ENCODE measurements at places on chromosomes 3 and 15.

DNA sequence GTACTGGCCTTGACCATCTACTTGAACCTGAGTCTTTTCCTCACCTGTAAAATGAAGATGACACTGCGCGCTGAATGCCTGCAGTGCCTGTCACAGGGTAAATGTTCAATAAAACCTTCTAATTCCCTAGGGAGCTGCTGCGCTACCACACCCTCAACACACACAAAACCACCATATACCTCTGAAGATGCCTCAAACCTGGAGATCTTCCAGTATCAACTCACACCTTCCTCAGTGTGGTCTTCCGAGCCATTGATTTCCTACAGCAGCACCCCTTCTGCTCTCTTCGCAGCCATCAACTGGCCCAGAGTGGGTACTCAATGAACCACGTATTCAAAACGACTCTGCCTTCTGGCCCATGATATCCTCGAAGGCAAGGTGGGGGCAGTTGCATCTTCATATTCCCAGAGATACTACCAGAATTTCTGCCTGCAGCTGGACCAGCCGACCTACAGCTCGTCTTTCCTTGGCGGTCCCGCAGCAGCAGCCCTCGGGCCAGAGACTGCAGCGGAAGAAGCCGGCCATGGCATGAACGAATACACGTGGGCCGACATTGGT lies 695 bp downstream of the RPL32 start:
- DNase-seq, result no peak

- no peak for DNase-seq
Observed at GRCh38 chr15:69117431-69117871, 43.0 kb upstream of the GLCE start.

- no peak for DNase-seq
Observed at GRCh38 chr3:102068327-102068726, 219.0 kb downstream of the NFKBIZ start.

GRCh38 chr15:77869021-77869895 lies 208.3 kb downstream of the TBC1D2B start:
- no peak for DNase-seq

- no peak for DNase-seq
Observed at GRCh38 chr15:56729561-56729960, 3.7 kb downstream of the ZNF280D start.

GRCh38 chr15:72319360-72319984 lies 485 bp downstream of the CELF6 start:
- DNase-seq, result peak; percentile 42

GRCh38 chr3:153624310-153625030 lies 462.4 kb downstream of the RAP2B start:
- peak; percentile 69 for DNase-seq

GRCh38 chr3:193149998-193150397 lies 91.0 kb upstream of the PLAAT1 start:
- DNase-seq, result no peak

DNA sequence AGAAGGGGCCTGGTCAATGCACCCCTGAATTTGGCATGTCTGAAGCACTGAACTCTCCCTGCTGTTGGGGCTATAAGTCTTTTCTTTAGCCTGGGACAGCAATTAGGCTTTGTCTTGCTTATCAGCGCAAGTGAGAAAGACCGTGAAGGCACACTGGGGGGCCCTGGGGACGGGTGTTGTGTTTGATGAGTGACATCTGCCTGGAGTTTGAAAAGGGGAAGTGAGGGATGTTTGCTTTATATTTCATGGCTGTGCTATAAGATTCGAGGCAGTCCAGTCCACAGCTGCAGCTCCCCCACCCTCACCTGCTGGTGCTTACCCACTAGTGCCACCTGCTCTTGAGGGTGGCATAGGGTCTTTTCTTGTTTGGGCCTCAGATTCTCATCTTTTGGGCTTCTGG lies 44.8 kb downstream of the CEMIP start:
- DNase-seq, result no peak

DNA sequence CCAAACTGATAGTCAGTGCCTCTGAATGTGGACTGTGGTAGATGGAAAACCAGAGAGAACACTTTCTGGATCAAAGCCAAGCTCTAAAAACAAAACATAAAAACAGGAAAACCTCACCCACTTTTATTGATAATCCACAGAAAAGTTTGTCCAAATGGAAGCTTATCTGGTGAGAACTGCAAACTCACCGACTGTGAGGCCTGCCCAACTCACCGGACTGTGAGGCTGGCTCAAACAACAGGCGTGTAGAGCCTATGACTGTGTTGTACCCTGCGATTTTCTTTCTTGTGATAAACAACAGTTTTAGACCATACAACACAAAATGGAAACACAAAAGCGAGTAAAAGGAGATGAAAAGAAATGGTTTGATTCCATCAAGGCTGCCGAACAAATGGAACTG lies 7.2 kb downstream of the PRR23C start:
- no peak for DNase-seq

- peak; percentile 34 for DNase-seq
Observed at GRCh38 chr3:184354121-184354728, 7.2 kb downstream of the CLCN2 start.

DNA sequence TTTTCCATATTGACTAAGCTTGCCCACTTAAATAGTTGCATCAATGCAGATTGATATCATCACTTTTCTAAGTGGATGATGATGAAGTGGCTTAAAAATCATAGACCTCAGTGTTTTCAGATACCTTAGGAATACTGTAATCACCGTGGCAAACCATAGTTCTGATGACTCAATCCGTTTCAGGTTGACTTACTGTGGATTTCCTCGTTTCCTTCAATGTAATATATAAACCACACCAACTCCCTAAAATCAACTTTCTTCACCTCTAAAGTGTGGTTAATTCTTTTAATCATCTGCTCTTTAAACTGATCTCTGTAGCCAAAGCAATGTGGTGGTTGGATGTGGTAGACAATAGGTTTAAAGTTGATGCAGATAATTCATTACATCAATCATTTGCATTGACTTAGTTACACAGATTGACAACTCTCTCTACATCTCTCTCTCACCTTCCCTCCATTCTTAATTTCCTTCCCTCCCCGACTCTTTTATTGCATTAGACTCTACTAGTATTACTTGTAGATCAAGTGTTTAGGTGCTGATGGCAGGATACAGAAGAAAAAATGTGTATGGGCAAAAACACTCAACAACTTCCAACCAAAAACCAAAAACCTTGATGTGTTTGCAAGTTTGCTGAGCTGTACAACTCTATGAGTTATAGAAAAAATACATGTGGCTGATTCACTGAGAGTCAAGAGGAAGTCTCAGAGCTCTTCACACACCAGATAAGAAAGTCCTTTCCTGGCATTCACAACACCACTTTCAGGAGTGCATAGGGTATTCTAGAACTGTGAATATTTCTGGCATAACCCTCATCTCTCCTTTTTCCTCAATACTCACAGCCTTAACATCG lies 243.5 kb downstream of the NFKBIZ start:
- peak; percentile 28 for DNase-seq

- no peak for DNase-seq
Observed at GRCh38 chr3:10277115-10277625, 15.6 kb downstream of the GHRL start.

- no peak for DNase-seq
Observed at GRCh38 chr15:65337436-65338070, 33.1 kb downstream of the RNU5B-1 start.

DNA sequence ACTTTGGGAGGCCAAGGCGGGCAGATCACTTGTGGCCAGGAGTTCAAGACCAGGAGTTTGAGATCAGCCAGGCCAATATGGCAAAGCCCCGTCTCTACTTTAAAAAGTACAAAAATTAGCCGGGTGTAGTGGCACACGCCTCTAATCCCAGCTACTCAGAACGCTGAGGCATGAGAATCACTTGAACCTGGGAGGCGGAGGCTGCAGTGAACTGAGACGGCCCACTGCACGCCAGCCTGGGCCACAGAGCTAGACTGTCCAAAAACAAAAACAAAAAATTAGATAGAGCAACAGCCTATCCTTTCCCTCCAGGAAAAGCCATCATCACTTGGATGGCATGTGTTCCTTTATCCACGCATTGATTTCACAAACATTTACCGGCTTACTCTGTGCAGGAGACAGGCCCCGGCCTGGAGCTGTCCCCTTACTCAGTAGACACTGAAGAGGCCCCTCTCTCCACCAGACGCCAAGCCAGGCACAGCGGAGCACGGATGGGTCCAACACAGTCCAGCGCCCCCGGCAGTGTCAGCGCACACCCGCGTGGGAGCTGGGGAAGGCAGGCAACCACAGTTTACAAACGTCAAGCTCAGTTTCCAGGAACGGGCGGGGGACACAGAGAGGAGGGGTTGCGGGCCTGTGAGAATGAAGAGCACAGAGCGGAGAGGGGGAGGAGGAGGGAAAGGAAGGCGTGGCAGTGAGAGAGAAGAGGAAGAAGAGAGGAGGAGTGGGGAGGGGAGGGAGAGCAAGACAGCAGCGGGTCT lies 3.1 kb downstream of the GP5 start:
- DNase-seq, result peak; percentile 75

DNA sequence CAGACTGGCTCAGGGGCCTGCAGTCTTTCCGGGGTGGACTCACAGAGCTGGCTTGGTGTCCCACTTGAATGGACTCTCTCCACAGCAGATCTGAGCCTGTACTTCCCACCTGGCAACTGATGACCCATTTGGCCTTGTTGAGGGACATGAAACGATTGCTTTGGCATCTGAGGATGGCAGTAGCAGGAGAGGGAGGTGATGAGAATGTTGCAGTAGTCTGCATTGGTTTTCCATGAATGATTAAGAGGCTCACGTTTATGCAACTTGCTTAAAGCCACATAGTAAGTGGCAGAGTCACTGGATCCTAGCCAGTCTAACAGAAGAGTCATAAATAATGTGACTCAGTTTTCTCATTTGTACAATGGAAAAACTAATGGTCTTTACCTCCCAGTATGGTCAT lies 21.9 kb downstream of the IL20RB start:
- DNase-seq, result no peak

DNA sequence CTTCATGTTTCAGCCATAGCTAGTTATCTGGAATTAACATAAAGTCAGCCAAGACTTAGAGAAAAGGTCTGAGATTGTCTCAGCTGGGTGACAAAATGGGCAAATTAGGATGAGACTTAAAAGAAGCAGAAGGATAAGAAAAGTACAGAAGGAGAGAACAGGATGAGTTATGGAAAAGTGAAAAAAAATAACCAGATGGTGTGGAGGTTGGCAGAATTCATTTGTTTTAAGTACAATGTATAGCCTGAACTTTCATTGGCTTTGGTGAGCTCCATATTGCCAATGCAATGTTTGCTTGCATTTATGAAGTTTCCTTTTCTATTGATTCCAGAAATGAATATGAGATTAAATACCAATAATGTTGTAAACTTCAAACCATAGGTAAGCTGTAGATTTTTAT lies 447.2 kb upstream of the DPH6 start:
- DNase-seq, result no peak

DNA sequence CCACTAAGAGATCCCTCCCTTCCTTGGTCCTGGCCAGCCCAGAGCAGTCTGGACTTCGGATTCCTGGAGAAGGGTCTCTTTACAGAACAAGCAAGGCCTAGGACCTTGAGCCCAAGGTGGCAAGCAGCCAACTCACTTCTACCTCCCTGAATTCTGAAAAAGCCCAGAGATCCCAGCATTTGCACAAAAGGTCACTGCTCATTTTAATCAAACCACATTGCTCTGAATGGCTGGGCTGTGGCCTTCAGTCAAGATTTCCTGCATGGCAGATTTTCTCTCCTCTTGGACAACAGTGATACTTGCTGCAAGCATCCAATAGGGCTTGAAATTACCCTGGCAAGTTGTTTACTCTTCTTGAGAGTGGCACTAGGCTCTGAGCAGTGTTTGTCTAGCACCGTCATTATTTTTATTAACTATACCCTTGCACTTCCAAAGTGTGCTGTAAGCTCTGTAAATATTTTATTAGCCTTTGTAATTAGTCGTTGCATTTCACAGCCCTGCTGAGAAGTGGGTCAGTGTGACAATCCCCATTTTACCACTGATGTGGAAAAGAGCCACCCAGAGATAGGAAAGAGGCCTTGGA lies 274.7 kb upstream of the CTNNB1 start:
- no peak for DNase-seq

DNA sequence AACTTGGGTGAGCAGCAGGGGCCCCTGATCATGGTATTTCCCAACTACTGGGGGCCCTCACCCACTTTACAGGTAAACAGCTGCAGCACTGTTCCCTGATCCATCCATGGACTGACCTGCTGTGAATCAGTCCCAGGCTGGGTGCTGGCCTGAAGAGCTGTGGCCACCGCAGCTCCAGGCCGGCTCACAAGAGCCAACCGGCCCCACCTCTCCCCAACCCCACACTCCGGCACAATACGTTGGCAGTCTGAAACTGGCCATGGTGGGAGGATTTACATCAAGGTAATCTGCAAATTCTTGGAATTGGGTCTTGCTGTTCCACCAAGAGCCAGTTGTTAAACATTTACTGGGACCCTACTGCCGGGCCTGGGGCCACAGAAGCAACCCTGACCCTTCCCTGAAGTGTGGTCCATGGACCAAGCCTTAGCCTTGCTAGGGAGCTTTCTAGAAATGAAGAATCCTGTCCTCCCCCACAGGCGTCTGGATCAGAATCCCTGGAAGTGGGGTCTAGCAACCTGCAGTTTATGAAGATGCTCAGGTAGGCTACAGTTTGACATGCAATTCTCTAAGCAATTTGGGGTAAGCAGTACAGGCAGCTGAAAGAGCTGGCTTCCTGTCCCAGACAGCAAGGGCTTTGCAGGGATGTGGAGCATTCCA lies 3.7 kb downstream of the SLC6A20 start:
- DNase-seq, result no peak

DNA sequence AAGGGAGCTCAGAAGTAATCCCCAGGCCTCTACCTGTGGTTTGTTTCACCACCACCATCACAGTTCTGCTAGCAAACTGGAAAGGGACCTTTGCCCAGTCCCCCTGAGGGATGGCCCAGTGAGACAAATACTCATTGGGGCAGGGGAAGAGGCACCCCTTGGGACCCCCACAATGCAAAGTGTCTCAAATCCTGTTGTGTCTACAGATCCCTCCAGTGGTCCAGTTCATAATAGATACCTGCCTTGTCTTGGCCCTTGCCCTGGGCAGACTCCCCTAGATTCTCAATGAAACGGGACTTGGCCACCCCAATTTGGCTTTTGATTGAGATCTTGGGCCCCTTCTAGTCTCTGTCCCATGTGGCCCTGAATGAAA lies 43.8 kb upstream of the RAB6B start:
- no peak for DNase-seq

GRCh38 chr3:99248130-99248529 lies 346.6 kb upstream of the DCBLD2 start:
- no peak for DNase-seq

- DNase-seq, result no peak
Observed at GRCh38 chr3:187011915-187012314, 81.6 kb downstream of the ST6GAL1 start.

- DNase-seq, result no peak
Observed at GRCh38 chr15:63597038-63597790, at the start of gene FBXL22. Gene FBXL22, plus strand, starts transcription at chr15:63597387. Its CDS starts 6 bp downstream, at chr15:63597393.

- no peak for DNase-seq
Observed at GRCh38 chr15:68062214-68062613, 8.1 kb downstream of the PIAS1 start.

DNA sequence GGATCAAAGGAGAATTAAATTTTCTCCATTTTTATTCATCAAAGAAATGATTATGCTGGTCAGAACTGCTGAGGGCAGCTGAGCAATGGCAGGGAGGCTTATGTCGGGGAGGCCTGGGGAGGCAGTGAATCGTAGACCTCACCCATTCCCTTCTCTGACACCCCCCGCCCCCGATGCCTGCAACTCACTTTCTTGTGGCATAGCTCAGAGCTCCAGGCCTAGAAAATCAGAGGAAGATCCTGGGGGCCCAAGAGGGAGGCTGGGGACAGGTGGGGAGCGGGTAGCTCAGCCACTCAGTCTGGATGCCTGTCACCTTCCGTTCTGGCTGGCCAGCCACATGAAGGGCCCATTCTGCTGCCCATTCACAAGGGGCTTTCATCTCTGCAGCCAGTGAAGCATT lies 1.1 kb upstream of the DNAH1 start:
- DNase-seq, result no peak

GRCh38 chr3:56980798-56981390 lies 79.6 kb upstream of the SPATA12 start:
- no peak for DNase-seq

Measured in naive thymus-derived CD4-positive, alpha-beta T cell (primary cell).